ENCODE measurements at places on chromosomes 16 and 17.

DNA sequence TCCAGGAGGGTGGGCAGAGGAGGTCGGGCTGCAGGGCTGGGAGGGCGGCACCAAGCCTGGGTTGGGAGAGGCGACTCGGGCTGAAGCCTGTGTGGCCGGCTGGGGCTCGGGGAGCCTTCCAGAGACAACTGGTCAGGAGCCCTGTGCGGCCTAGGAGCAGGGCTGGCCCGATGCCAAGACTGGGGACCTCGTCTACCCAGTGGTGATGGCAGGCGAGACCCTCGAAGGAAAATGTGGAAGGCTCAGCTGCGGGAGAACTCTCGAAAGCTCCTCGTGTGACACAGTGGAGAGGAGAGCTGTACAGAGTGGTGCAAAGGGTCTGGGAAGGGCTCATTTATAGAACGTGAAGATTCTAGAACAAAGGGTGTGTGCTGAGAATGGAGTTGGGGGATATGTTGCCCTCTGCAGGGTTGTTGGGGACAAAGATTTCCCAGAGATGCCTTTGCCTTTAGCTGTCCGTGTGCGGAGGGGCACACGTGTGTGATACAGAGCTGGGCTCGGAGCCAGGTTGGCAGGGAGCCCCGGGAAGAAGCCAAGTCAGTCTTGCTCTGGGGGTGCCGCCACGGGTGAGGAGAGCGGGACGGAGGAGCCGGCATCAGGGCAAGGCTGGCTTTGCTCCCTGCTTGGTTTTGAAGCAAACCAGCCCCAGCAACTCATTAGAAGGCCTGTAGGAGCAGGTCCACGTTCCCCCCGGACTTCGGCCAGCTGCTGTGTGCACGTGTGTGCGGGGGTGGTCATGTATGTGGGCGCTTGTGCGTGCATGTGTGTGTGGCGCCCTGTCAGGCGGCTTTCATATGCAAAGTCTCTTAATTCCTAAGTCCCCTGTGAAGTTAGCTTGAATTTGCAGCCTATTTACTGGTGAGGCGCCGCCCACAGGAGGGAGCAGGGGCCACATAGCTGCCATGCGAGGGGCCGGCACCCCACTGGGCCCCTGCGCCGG, 132.4 kb upstream of the CHMP6 start:
- no peak for DNase-seq

DNA sequence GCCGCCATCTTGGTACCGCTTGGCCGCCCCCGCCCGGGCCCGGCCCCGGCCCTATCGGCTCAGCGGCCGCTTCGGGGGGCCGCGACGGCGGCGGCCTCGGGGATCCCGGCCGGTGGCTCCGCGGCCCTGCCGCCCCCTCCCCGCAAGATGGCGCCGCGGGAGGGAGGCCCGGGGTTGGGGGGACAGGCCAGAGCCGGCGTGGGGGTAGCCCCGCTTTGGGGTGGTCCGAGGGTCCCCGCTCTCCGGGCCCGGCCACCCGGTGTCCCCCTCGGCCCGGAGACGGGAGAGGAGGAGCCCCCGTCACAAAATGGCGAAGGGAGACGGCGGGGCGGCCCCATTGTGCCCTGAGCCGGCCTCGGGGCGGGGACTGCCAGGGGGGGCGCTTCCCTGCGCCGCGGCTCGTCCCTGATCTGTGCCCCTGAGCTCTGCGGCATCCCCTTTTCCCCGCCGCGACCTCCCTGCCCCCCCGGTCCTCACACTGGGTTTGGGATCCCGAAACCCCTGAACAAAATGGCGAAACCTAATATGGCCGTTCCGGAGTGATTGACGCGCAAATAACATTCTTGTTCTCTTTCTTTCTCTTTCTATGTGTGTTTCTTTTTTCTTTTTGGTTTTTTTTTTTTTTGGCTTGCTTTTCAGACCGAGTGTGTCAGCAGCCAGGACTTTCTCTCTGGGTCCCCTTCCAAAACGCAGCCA, 986 bp downstream of the HAPSTR1 start:
- peak; percentile 60 for DNase-seq

DNA sequence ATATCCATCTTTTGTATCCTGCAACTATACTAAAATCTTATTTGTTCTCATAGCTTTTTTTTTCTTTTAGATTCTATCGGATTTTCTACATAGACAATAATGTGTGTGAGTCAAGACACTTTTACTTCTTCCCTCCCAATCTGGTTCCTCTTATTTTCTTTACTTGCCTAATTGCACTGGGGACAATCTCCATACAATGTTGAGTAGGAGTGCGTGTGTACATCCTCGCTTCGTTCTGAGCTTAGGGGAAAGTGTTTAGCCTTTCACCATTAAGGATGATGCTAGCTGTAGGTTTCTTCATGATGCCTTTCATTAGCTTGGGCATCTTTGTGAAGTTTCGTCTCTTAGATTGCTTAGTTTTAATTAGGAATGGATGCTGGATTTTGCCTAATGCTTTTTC, 2.9 kb downstream of the SPATA32 start:
- no peak for DNase-seq

DNA sequence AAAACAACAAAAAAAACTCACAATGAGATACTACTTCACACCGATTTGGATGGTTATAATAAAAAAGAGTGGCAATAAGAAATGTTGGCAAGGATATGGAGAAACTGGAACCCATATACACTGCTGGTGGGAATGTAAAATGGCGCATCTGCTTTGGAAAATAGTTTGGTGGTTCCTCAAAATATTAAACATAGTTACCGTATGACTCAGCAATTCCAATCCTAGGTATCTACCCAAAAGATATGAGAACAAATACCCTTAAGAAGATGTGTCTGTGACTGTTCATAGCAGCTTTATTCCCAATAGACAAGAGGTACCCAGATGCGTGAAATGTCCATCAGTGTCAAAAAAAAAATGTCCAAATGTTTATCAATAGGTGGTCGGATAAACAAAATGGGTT, 7.2 kb downstream of the CPPED1 start:
- no peak for DNase-seq

GRCh38 chr17:30326809-30327208, 7.0 kb downstream of the TMIGD1 start:
- no peak for DNase-seq

- no peak for DNase-seq
Observed at GRCh38 chr17:57340160-57340981, 84.0 kb downstream of the MSI2 start.

- no peak for DNase-seq
Observed at GRCh38 chr17:31074772-31075555, 19.8 kb upstream of the NF1 start.

DNA sequence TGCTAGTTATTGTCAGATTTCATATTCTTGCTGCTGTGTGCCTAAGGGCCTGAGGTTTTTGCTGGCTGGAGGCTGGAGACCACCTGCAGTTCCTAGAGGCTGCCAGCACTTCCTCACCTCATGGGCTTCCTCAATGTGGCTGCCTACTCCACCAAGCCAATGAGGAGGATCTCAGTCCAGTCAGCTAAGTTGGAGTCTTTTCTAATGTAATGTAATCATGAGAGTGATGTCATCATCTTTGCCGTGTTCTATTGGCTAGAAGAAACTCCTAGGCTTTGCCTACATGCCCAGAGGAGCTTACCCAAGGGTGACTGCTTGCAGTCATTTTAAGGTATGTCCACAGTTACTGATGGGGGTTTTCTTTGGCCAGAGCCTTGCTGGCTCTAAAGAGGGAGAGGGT, 53.0 kb downstream of the SOCS3 start:
- DNase-seq, result no peak

DNA sequence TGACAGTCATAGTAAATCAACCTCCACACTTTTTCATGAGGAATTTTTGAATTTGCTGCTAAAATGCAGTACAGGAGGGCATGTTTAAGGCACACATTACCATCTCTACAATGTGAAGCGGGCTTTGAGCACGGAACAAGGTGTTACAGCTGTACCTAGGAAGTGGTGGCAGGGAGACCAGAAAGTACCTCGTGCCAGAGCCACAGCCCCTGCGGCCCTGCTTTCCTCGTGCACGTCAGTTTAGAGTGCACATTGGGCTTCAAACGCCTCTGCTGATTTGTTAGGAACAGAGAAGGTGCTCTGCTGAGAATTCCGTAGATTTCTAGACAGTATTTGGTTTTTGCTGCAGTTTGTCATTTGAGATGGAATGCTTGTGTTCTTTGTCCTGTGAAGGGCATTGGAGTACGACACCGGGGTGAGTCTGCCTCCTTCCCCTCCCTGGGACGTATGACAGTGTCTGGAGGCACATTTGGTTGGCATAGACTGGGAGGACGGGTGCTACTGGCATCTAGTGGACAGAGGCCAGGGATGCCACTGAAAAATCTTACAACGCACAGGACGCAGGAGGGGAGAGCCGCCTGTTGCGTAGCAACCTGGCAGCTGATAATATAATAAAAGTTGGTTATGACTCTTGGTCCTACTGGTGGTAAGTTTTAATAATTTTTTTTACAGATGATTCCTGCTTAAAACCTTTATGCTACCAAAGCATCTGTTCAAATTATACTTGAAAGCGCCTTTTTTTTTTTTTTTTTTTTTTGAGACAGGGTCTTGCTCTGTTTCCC, 9.1 kb downstream of the FOXK2 start:
- DNase-seq, result no peak

DNA sequence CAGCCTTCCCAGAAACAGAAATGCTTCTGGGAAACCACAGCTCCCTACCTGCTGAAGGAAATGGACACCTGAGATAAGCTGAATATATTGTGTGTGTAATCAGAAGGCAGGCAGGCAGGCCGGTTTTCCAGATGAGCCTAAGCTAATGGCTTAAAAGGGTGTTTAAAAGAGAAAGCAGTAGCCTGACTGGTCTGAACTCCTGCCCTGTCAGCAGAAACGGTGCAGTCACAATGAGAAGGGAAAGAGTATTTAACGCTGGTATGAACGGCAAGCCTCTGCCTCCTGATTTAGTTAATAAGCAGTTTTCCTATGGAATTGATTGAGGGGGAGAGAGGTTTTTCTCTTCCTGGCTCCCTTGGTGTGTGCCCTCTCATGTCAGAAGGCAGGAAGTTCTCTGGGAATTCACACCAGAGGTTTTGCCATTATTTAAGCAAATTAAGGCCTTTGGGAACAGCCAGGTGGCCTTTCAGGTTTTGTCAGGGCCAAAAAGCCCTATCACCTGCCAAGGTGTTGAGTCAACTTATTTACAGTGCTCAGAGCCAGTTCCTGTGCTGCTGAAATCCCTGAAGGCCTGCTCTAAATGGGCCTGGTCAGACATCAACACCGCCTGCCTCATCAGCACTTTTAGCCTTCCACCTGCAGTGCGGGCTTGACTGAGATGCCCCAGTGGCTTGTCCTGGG, 41.6 kb downstream of the CDH1 start:
- no peak for DNase-seq

- DNase-seq, result no peak
Observed at GRCh38 chr17:39380144-39380543, 21.3 kb downstream of the FBXL20 start.

- DNase-seq, result no peak
Observed at GRCh38 chr16:25109643-25110042, 1.9 kb upstream of the LCMT1 start.

GRCh38 chr16:66653581-66654350, 42.8 kb downstream of the CMTM4 start:
- DNase-seq, result no peak

DNA sequence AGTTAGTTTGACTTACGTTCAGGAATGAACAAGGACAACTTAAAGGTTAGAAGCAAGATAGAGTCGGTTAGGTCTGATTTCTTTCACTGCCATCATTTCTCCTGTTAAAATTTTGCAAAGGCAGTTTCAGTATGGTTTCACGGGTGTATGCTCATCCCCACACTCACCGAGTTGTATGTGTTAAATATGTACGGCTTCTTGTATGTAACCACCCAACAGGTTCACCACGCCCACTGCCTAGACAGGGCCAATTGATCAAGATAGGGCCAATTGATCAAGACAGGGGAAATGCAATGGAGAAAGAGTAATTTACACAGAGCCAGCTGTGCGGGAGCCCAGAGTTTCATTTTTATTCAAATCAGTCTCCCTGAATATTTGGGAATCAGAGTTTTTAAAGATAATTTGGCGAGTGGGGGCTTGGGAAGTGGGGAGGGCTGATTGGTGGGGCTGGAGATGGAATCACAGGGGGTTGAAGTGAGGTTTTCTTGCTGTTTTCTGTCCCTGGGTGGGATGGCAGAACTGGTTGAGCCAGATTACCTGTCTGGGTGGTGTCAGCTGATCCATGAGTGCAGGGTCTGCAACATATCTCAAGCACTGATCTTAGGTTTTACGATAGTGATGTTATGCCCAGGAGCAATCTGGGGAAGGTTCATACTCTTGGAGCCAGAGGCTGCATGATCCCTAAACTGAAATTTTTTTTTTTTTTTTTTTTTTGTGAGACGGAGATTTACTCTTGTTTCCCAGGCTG, 62.4 kb upstream of the PLCG2 start:
- peak; percentile 61 for DNase-seq

DNA sequence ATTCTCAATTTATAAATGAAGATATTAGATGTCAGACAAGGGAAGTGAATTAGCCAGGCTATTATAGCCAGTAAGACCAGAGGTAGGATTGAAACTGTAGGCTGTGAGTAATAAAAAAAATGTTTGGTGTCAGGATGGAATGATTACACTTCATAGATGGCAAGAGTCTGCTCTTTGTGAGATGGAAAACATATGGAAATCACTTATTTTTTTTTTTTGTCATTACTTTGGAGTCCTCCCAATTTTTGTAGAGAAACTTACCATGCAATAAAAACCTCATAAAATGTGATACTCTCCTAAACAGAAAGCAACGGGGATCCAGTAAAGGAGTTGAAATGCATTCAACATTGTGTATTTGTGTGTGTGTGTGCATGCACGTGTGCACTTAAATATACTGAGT, 532.7 kb upstream of the CDH8 start:
- DNase-seq, result no peak

DNA sequence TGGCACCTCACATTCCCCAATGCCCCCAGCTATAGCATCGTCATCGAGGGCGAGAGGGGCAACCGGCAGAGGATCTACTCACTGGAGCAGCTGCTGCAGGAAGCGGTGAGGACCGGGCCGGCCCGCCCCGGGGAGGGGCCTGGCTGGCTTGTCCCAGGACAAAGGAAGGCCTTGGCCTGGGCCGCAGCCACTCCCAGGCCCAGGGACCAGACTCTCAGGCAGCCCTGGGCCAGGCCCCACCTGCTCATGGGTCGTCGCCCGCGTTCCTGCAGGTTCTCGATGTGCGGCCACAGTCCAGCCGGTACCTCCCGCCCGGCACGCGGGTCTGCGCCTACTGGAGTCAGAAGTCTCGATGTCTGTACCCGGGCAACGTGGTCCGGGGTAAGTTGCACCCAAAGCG, 53.4 kb downstream of the ACTG1 start:
- no peak for DNase-seq

GRCh38 chr17:1122533-1123392, 57.0 kb downstream of the ABR start:
- DNase-seq, result peak; percentile 83

GRCh38 chr16:46549477-46549876, 71.7 kb downstream of the SHCBP1 start:
- DNase-seq, result no peak

GRCh38 chr16:52436339-52437276, 110.3 kb downstream of the TOX3 start:
- DNase-seq, result no peak

DNA sequence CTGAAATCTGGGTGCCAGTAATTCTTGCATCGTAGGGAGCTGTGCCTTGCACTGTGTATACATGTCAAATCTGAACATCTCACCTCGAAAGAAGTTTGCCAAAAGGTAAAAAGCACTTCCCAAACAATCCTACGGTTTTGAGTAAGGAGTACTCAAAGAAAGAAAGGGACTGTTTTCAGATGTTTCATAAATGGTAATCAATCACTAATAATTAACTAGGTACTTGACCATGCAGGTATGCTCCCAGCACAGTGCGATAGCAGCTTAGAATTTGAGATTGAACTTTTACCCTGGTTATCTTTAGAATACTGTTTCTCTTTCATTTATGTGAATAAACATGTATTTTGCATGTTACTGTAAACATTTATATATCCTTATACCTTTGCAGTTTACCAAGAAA, 39.0 kb downstream of the PRKCA start:
- DNase-seq, result no peak

All from CD4-positive, alpha-beta T cell treated with Interleukin-21 for 1 hour (primary cell).